Dorsolateral prefrontal cortex (tissue), 122 donors: ENCODE measurements at places on chromosomes 6 and 20.

GRCh38 chr6:128271011-128271410, 249.4 kb downstream of the PTPRK start:
- DNase-seq, result no peak

DNA sequence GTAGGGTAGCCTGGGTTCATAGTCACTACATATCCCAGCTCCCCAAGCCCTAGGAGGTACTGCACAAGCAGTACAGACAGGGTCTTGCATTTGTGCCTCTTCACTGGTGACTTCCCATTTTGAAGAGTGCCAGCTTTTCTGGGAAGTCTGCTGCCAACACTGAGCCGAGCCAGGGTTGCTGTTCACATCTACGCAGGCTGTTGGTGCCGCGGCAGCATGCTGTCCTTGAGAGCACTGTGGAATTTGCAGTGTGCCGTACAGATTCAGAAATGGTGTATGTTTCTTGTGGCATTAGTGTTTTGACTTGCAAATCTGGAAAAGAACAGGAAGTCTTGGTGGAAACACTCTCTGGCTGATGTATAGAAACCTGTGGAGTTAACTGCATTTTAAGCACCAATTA, 67.5 kb downstream of the JARID2 start:
- DNase-seq, result peak; percentile 70

DNA sequence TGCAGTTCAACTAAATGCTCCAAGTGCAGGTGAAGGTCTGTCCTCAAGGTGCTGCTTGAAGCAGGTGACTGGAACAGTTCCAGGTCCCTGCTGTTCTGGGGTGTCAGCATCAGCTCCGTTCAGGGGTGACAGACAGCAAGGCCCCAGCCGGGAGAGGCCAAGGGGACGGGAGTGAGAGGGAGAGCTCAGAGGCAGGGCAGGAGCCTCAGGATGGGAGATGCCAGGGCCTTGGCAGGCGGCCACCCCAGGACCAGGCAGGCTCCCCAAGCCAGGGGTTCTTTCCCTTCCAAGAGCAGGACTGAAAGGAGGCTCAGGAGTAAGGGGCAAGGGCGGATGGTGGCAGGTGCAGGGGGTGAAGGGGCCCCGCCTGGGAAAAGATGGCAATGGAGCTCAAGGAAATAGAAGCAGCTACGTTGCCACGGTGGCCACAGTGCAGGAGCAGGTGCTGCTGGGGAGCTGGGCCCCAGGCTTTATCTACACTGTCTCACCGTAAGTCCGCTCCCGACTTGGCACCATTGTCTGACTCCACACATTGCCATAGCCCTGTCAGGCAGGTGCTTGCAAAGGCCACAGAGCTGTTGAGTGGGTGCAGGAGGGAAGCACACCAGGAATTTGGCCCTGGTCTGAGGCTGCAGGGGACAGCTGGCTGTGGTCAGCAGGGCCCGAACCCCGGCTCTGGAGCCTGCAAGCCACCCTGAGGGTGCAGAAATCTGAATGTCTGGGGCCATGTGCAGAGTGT, 43.1 kb downstream of the ERMARD start:
- DNase-seq, result no peak

DNA sequence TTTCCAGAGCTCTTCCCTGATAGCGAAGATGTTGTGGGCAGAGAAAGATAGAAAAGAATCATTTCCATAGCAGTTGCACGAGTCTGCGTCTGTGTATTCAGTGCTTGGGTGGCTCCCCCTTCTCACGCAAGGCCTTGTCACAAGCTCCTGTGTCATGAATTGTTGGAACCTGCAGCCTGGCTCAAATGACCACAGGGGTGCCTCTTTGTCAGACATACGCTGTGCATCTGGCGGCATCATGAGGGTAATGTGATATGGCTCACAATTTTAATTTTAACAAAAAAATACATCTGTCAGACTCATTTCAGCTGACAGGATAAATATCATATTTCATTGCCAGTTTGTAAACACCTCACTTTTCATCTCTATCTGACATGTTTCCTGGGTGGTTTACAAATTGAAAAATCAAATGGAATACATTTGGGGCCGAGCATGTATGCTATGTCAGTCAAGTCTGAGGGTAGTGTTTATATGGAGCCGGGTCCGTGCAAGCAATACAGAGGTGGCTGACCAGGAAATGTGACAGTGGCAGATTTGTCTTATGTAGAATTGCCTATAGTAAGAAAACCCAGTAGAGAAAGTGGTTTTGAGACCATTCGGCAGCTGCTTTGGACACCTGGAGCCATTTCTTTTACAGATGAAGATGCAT, 90.9 kb downstream of the CAP2 start:
- DNase-seq, result no peak

DNA sequence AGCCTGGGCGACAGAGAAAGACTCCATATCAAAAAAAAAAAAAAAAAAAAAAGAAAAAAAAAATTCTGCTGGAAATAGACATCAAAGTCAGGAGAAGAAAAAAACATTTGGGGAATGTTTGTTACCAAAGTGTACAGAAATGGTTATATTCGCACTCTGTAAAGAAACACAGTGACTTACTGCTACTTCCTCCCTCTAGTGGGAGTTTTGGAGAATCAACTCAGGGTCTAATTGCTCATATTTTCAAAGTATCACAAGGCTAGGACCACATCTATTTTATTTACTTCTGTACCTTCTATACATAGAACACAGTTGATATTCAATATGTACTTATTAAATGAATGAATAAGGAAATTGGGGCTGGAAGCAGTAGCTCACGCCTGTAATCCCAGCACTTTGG, 24.4 kb downstream of the ARG1 start:
- DNase-seq, result no peak

DNA sequence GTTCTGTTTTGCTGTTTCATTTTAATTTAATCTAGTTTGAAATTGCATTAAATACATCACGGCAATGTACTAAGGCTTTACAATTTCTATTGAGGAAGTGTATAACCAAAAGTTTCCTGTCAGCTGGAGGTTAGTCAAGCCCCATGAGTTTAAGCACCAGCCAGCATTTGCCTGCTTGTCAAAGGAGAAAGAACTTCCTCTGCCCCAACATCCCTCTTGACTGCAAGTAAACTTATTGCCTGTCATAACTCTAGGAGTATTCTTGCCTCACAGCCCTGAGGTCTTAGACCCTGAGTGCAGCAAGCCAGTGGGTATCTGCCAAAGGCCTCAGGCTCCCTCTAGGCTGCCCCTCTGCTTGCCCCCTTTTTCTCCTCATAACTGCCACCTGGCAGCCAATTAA, 106.7 kb upstream of the INSM1 start:
- no peak for DNase-seq

GRCh38 chr6:7134999-7135745, 27.4 kb downstream of the RREB1 start:
- no peak for DNase-seq

DNA sequence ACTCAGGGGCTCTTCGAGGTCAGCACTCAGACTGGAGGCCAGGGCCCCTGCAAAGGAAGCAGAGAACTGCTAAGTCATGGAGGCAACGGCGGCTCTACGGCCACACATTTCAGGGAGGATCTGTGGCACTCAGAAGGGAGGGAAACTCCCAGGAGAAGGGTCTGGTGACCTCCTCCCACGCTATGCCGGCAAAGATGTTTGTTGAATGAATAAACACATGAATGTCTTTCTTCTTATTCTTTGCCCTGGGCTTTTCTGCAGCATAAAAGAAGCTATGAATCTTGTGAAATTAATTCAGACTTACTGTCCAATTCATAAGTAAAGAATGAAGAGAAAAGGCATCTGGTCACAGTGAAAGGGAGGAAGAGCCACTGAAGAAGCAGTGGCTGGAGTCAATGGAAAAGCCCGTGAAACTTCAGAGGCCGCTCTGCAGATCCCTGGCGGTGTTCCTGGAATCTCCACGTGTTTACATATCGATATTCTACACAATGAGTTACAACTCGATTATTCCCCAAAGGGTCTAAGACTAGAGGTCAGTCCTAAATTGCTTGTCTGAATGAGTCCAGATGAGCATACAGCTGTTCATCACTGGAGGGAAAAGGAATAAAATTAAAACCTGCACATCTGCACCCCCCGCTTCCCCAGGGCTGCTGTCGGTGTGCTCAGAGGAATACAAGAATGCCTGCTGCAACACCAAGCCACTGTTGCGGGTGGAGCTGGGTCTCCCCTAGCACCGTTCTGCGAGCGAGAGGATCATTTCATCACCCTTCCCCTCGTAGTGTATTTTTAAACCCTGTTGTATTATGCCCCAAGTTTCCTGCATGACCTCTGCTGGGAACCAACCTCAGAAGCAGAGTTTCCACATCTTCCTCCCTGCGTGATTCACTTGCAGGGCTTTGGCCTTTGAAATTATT, 25.6 kb downstream of the INSM1 start:
- no peak for DNase-seq

DNA sequence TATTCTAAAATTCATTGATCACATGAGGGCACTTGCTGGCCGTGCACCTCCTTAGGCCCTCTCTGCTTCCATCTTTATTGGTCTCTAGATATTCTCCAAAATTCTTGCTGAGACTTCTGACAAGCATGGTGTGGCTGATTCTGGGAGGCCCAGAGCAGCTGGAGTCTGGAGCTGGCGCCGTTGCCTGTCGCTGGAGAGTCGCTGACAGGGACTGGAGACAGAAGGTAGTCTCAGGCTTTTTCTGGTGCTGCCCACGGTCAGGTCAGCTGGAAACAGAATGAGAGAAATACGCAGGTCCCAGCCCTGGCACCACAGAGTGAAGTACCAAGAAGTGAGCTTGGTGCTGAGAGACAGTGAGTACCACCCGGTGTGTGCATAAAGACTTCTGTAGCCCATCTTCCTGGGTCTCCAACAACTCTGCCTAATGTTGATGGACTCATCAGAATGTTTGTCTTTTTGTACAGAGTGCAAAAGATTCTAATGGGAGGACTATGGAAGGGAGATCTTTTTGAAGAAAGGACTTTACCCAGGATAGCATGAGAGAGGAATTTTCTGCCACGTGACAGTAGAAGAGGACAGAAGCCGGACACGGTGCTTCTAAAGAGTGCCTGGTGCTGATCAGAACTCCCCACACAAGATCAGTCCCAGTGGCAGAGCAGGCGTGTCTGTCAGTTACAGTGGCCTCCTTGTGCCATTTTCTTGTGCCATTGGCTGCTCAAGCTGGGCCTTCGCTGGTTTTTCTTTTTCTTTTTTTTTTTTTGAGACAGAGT, 1.8 kb upstream of the ALDH8A1 start:
- DNase-seq, result no peak

DNA sequence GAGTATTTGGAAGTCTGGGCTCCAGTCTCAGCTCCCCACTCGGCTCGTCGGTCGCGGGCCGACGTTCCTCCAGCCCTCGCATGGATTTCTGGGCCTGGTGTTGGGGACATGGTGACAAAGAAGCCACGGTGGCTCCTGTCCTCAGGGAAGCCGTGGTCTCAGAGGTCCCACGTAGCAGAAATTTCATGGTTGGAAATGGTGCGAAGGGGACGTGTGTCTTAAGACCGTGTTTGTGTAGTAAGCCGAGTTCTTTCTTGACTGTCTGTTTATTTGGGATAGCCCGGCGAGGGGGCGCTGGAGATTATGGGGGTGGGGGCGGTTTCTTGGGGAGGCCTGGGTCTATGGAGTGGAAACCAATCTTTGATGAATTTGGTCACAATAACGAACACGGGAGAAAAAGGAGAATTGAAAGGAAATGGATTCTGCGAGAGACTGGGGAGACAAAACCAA, 23.5 kb upstream of the MAP3K7 start:
- DNase-seq, result no peak

DNA sequence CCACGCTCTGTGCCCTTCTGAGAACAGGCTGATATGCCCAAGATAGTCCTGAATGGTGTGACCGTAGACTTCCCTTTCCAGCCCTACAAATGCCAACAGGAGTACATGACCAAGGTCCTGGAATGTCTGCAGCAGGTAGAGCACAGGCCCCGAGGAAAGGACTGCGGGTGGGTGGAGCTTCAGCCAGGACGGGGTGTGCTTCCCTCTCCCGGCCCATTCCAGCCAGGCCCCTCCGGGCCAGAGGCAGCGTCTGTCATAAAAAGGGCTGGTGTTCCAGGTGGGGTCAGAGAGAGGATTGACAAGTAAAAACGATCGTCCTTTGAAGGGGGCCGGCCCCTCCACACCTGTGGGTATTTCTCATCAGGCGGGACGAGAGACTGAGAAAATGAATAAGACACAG, 1.3 kb downstream of the RTEL1 start:
- no peak for DNase-seq

GRCh38 chr6:34015586-34015985, 130.3 kb downstream of the GRM4 start:
- DNase-seq, result no peak

- no peak for DNase-seq
Measured at GRCh38 chr6:84675651-84676050, 88.7 kb downstream of the TBX18 start.

- no peak for DNase-seq
Measured at GRCh38 chr6:108798670-108799353, 49.4 kb upstream of the ARMC2 start.

GRCh38 chr6:99393698-99394531, at the start of gene COQ3:
COQ3 (minus strand) TSS chr6:99394195; CDS start chr6:99394179, 16 bp downstream.
- peak; percentile 78 for DNase-seq

DNA sequence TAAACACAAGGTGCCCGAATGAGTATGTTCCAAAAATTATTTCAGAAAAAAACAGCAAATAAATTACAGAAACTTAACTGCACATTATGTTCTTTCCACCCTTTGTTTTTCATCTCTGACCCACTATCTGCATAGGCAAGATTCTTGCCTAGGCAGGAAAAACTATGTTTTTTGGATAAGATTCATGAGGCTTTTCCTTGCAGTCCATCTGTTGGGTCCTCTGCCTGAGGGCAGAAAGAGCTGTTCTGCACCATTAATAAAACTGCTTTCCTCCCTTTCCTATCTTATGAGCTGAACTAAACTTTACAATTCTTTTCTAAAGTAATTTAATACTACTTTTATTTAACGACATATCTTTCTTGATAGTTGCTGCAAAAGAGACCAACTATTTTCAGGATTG, 21.1 kb downstream of the ENPP1 start:
- no peak for DNase-seq

GRCh38 chr6:161486361-161487216, 212.7 kb upstream of the AGPAT4 start:
- DNase-seq, result no peak

DNA sequence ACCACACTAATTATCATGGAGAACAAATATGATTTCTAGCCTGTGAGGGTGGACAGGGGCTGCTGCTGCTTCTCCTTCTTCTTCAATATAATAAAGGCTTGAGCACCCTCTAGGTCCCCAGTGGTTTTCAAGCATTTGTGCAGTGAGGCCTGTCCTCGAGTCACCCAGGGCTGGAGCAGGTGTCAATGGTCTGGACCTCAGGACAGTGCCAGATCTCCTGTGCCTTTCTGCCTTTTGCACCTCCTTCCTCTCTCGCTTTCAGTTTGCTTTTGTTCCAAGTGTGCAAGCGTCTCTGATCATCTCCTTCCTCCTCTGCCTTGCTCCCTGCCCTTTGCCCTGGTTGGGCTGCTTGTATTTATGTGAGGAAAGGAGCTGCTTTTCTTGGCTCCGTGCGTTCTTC, 152.2 kb upstream of the SYNDIG1 start:
- DNase-seq, result no peak
